ENCODE measurements at places on chromosomes 3 and 15. TPM values are rescaled to one million over a fixed set of nuclear protein-coding genes. Genes with fewer than 3 reads are reported as not detected.

DNA sequence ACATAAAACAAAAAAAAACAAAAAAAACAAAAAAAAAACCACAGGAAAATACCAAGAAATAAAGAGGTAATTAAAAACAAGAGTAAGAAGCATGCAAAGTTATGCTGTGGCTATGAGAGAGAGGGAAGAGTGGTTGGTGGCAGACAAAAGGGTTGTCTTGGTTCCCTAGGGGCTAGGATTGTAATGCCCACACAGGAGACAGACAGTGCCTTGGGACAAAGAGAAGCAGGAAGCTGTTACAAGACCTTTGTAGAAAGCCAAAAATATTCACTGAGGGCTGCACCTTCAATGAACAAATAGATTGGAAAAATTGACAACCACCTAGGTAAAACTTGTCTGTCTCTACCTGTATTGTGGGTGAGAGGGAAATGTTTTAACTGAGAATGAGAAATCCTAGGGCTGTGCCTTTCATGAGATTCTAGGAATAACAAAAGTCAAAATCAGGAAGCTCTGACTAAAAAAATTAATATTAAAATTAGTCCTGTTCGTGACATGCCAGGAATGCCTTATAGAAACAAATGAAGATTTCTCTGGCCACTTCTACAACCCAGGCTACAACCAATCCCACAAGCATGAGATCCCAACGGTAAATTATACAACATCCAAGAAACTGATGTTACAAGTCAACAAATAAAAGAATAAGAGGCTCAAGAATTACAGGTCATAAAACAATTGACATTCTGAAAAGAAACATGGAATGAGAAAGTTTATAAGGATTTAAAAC is 45.0 kb upstream of the PRICKLE2 start:
- DNase-seq: no peak

SYNM gene
- 27.7 TPM for total RNA-seq

MST1R gene
- total RNA-seq: 5.3 TPM

FBXW12 gene
- total RNA-seq: not detected

CCR9 gene
- total RNA-seq: not detected

PAQR9 gene
- not detected for total RNA-seq

GRCh38 chr3:126345231-126345630 is 12.0 kb downstream of the KLF15 start:
- no peak for DNase-seq

PLSCR2 gene
- not detected for total RNA-seq

- no peak for DNase-seq
Measured at GRCh38 chr3:61724183-61724582, 162.8 kb downstream of the PTPRG start.

DNA sequence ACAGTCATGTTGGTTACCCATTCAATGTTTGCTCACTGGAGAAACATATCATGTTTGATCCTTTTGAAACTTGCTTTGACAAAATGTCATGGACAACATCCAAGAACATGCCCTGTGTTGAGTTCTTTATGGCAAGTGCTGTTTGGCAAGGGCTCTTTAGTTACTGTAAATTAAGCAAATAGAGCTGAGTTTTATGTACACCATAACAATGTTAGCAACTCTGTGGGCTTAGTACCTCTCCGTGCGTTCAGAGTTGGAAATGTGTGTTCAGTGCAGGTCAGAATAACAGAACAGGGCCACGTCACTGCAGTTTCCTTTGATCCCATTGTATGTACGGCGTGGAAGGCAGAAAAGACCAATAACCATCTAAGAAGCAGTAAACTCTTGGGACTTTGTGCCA is 132.5 kb downstream of the MYRIP start:
- DNase-seq: no peak

- DNase-seq: no peak
Measured at GRCh38 chr3:127730171-127730570, 57.4 kb downstream of the ABTB1 start.

DNA sequence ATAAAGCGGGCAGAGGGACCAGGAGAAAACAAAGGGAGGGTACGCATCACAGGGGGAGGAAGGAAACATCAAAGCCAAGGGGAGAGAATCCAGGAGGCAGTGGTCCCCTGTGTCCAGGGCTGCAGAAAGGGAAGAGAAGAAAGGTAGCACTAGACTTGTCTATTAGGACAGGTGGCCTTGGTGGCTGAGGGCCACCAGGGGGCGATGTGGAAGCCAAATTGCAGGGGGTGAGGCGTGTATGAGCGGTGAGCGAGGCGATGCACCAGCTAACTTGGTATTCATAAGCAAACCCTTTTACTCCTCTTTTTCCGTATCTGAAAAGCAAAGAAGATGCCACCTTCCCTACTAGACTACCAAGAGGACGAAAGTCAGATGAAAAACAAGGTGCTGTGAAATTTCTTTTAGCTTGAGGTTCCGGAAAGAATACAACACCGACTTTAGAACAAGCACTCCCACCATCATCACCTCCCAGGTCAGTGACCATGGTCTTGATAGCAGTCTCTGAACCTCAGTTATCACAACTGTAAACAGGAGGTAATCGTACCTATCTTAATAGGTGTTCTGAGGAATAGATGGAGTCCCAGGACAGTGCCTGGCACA is 654.4 kb upstream of the ADAMTS9 start:
- DNase-seq: no peak

DNA sequence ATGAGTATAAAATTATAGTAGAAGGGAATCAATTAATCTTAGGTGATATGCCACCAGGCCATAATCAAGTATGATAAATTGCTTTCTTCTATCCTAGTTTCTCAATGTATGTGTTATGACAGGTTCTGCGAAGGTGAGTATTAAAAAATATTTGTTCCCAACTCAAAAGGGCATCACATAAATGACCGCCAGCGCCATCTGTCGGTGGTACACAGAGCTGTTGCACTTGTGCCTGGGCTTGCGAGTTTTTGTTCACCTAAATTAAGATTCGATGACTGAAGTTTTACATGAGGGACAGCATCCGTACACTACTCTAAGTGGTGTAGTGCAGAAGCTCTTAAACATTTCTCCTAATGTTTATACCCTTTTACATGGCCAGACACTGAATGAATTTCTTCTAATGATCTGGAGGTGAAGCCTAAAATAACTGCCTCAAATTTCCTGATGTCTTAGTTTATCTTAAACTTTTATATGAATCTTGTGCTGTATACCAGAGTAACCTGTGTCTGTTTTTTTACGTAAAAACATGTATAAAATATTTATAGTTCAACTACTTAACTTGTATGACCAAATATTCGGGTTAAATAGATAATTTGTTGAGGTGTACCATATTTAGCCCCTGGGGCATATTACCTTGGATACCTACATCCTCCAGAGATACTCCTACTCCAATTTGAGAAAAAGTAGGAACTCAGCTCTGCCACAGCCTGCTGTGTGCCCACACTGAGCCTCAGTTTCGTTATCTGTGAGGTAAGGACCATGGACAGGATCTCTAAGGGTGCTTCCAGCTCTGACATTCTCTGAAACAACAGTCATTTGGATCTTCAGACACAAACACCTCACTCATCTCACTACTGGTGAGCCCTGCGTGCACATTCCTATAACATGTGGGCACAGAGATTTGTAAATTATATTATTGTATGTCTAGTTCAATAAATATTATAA is 365.6 kb downstream of the MAGI1 start:
- peak; percentile 43 for DNase-seq

DNA sequence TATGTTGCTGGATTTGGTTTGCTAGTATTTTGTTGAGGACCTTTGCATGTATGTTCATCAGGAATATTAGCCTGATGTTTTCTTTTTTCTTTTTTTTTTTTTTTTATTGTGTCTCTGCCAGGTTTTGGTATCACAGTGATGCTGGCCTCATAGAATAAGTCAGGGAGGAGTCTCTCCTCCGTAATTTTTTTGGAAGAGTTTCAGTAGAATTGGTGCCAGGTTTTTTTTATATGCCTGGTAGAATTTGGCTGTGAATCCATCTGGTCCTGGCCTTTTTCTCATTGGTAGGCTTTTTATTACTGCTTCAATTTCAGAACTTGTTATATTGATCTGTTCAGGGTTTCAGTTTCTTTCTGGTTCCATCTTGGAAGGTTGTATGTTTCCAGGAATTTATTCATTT is 165.8 kb downstream of the VPS8 start:
- DNase-seq: no peak

C3orf49 gene
- total RNA-seq: not detected

HIGD2B gene
- total RNA-seq: not detected

CMTM8 gene
- total RNA-seq: 5.4 TPM

DNA sequence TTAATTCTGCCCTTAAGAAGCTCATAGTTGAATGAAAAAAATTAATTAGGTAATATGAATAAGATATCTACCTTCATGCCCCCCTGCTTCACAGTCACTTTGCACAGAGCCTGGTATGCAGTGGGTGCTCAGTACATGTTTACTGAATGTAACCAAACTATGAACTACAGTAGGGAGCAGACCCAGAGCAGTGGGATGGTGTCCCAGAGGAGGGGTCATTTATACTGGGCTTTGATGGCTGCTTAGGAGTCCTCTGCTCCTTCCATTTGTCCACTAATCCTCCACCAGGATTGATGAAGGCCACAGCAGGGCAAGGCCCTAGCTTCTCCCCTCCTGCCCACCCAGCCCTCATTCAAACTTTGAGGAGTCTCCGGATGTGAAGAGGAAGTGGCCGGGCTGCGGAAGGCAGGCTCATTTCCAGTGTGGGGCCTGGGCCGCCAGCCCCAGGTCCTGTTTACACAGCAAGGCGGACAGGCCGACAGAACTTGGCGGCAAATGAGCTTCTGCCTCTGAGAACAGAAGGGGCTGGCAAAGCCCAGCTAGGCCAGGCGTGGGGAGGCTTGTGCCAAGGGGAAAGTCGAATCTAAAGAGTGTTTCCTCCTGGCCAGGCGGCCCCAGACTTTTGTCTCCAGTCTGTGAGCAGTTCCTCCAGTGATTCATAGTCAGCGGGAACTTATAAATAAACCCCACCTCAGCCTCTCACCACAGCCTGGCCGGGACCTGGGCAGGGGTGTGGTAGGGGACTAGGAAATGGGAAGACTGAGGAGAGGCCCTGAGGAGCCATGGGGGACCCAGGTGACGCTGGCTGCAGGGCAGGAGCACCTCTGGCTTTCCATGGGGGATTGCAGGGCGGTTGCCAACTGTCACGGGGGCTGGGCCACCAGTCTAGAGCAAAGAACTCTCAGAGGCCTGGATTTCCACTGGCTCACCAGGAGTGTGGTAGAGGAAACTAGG is 51.6 kb upstream of the LCTL start:
- DNase-seq: peak; percentile 23

DNA sequence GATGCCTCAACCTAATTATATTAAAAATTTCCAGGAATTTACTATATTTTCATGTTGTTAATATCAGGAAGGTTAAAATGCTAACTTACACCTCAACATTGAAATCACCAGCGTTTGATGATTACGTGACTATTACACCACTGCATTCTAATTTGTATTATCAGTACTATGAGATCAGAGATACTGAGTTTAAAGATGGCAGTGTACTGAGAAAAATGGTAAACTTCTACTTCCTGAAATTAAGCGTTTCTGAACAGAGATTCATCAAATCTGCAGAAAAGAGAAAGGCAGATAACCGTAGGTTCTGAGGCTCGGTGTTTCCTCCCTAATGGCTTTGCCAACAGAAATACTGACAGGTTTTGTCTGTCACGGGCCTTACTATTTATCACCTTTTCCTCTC is 69.9 kb downstream of the CRTC3 start:
- DNase-seq: no peak

FBLN2 gene
- total RNA-seq: 156 TPM

DNA sequence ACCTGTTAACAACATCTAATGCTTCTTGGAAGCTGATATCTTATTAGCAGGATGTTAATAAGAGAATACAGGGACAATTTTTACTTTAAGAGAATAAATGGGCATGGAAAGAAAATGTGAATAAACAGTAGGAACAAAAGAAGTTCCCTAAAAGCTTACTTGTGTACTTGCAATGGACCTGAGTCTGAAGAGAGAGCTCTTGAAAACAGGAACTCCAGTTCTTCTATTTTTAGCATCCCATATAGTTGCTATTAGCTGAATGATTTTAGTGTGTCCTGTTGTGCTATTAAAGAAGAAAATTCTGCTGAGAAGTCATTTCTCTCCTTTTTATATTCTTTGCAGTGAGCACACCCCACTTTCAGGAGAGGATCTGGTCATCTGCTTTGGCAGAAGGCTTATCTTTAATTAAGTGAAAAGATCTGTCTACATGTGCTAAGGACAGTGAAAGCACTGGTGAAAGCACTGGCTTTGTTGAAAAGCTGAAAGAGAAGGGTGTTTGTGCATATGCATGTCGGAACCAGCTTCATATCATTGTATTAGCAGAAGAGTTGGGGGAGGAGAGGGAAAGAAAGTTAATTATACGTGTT is 1.4 kb upstream of the ST3GAL6 start:
- no peak for DNase-seq

DNA sequence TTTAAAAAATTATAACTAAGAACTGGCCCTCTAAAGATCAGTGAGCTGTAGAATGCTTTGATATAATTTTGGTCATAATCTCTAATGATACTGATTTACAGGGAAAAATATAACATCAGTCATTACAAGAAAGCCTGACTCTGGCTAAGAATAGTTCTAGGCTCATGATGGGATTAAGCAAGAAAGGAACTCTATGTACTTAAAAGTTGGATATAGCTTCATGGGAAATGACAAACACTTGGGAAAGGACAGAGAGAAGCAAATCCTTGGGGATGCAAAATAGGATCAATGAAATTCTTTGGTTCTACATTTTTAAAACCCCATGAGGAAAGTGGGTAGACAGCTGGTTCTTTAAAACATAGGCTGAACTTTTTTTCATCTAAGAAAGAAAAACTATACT is 472.7 kb upstream of the NR2F2 start:
- no peak for DNase-seq

DNA sequence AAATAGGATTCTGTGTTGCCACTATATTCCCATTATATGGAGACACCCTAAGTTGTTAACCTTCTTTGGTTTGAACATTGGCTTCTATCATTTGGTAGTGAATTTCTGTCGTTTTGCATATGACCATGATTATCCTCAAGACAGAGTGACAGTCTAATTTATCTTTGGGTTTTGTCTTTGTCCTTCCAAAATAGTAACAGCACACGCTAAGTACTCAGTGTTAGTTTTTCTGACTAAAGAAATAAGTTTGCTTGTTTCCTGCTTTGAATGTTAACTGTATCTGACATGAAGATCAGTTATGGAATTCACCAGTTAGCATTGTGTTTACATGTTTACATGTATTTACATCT is 352.5 kb upstream of the GRM7 start:
- no peak for DNase-seq

GRCh38 chr3:191143224-191143623 is 55.8 kb upstream of the OSTN start:
- DNase-seq: no peak

FAM81A gene
- 0.93 TPM for total RNA-seq

MNS1 gene
- total RNA-seq: not detected

GRCh38 chr3:197407053-197407452 is 108.6 kb upstream of the DLG1 start:
- DNase-seq: no peak

NECTIN3 gene
- total RNA-seq: 29.6 TPM

CLDN11 gene
- total RNA-seq: 24.6 TPM

- DNase-seq: no peak
Measured at GRCh38 chr15:48989170-48989569, 25.5 kb upstream of the SHC4 start.

ZIC1 gene
- not detected for total RNA-seq

DNA sequence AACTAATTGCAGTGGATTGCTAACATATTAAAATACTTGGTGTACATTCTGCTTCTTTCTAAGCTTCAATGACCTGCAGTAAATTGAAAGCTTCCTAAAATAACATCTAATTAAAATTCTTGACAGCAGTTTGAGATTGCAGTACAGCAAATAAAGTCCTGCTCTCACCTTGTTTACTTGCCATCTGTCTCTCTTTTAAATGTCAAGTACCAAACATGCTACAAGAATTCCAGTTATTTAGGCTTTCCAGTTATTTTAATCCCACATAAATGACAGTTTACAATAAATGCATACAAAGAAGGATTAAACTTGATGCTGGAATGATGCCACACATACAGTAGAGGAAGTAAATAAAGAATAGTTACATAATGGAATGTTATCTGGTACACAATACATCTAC is 33.2 kb downstream of the CBLB start:
- DNase-seq: no peak

Measured in omental fat pad (tissue), 4 donors.